ENCODE measurements at places on chromosomes 12 and 14. TPM values are rescaled to one million over a fixed set of nuclear protein-coding genes. Genes with fewer than 3 reads are reported as not detected.

IAPP gene
- total RNA-seq, result not detected

NKX2-1 gene
- not detected for total RNA-seq

MGP gene
- 1.3 TPM for total RNA-seq

ERC1 gene
- total RNA-seq, result 86.8 TPM

RNF34 gene
- 40.9 TPM for total RNA-seq

CLEC6A gene
- total RNA-seq, result not detected

All from MCF 10A (cell line).